ENCODE measurements at places on chromosomes 1 and 21. TPM values are rescaled to one million over a fixed set of nuclear protein-coding genes. Genes with fewer than 3 reads are reported as not detected.

The EPRS1 gene
- 184 TPM for total RNA-seq

The ESRRG gene
- total RNA-seq: not detected

The SH2D2A gene
- total RNA-seq: 0.52 TPM

The ILDR2 gene
- 0.11 TPM for total RNA-seq

The RGS5 gene
- total RNA-seq: 3.4 TPM

The CADM3 gene
- 1.2 TPM for total RNA-seq

The ANGEL2 gene
- 57.5 TPM for total RNA-seq

The PDZK1IP1 gene
- total RNA-seq: not detected

Measured in articular chondrocyte of knee joint (primary cell).